HuH-7 (cell line): ENCODE measurements at places on chromosomes 3 and 15.

GRCh38 chr3:50165910-50166538 lies 10.9 kb downstream of the SEMA3F start:
- DNase-seq = no peak

DNA sequence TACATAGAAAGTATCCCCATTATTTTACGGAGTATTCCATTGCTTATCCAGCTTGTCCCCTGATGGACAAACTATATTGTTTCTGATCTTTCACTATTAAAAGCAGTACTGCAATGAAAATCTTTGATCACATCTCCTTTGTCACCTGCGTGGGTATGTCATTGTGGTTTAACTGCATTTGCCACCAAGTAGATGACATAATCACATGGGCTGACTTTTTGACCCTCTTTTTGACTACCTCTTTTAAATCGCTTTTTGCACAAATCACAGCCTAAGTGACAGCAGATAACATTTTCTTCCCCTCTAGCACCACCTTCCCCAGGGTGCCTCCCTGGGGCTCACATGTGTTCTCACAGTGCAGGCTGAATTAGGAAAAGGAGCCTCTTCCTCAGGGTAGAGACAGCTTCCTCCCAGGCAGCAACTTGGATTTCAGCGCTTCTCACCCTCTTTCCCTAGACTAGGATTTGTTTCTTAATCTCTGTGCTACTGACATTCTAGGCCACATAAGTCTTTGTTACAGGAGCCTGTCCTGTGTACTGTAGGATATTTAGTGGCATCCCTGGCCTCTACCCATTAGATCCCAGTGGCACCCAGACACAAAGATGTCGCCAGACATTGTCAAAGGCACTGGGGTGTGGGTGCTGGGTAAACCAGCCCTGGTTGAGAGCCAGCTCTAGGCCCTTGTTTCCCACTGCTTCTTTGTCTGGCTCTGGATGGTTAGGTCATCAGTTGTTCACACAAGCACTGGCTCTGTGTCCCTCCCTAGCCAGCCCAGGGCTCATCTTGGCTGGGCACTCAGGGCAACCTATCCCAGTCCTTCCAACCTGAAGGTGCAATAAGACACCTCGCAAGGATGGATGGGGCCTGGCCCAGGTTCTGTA lies 1.3 kb upstream of the RBP1 start:
- no peak for DNase-seq

- DNase-seq = no peak
These were observed 88.0 kb downstream of the TBC1D2B start for GRCh38 chr15:77989296-77990143.

- no peak for DNase-seq
These were observed 217.3 kb downstream of the SUCLG2 start for GRCh38 chr3:67437090-67437489.

- no peak for DNase-seq
These were observed 334.8 kb downstream of the NAALADL2 start for GRCh38 chr3:175193815-175194518.
